ENCODE measurements at places on chromosomes 4 and X.

GRCh38 chrX:23670528-23670927, 3.2 kb downstream of the PRDX4 start:
- DNase-seq: no peak

GRCh38 chrX:118189000-118189399, 72.4 kb upstream of the KLHL13 start:
- no peak for DNase-seq

- no peak for DNase-seq
Observed at GRCh38 chr4:6888506-6889071, 21.0 kb upstream of the TBC1D14 start.

DNA sequence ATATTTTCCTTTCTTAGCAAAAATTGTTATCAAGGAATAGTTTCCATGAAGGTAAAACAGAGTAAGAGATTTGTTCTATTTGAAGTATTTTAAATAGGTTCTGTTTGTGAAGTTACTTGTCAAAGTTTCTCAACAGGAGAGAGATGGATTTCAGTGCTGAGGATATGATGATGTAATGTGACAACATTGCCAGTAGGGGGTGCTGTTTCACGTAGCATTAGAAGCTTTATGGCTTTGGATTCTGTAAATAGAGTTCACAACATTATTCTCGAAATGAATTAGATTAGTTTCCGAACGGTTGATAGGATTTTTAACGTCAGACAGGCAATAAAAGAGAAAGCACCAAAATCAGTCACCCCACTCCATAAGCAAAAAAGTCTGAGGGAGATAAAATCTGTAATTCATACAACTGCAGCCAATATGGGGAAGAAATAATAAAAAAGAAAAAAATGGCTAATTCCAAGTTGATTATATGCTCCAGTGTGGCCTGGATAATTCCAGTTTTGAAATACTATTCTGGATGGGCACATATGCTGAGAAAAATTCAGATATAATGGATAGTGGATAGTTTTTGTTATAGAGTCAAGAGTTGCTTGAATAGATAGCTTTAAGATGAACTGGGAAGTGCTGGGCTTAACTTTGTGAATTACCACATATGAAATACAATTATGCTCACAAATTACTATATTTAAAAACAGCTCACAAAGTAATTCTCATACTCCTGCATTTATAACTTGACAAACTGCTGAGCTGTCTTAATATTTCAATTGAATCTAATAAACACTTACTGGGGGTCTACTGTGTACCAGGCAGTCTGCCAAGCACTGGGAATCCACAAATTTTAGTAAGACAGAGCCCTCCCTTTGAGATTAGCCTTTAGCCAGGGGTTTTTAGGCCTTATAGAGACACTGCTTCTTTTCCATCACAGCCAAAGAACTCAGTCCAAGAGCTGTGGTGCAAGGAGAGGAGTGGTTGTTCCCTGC, 109.1 kb downstream of the GPAT3 start:
- DNase-seq: peak; percentile 35

GRCh38 chr4:141275834-141276233, 55.1 kb downstream of the ZNF330 start:
- DNase-seq: no peak

All from GM12864 (cell line).